ENCODE measurements at places on chromosomes 6 and 20.
A peak's percentile ranks its signal among the peaks of the same experiment; 100 is the strongest.

GRCh38 chr6:34817446-34817845, 25.6 kb downstream of the BLTP3A start:
- no peaks in the 10 kb centered on the region for H3K27me3 ChIP-seq
- peaks cover 8% of the 10 kb centered on the region for H3K4me1 ChIP-seq
- no peaks in the 10 kb centered on the region for H3K36me3 ChIP-seq
- no peak overlapping the region for H3K27ac ChIP-seq
- DNase-seq: no peak

DNA sequence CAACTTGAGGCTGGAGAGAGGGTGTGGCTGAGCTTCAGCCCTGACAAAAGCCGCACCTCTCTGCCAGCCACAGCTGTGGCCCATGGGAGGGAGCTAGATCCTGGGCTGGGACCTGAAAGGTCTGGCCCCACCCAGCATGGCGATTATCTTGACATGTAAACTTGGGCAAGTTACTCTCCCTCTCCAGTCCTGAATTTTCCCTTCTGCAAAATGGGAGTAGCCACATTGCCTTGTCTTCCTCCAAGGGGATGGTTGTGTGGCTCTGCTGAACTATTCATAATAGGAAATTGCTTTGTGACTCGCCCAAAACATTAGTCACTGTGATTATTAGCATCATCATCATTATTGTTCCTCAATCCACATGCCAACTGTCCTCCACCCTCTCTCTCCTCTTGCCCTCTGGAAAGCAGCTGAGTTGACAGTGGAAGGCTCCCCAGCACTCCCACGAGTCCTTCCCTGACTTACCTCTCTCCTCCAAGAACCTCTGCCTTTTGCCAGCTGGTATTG, 23.0 kb upstream of the RBPJL start:
- H3K36me3 ChIP-seq: no peaks in the 10 kb centered on the region
- H3K4me1 ChIP-seq: no peaks in the 10 kb centered on the region
- H3K27ac ChIP-seq: no peak overlapping the region
- H3K27me3 ChIP-seq: peaks cover 17% of the 10 kb centered on the region

GRCh38 chr20:18737140-18737539, 76.4 kb upstream of the SCP2D1 start:
- no peak overlapping the region for H3K4me3 ChIP-seq
- H3K4me1 ChIP-seq: no peaks in the 10 kb centered on the region
- H3K36me3 ChIP-seq: no peaks in the 10 kb centered on the region
- no peak for DNase-seq
- no peaks in the 10 kb centered on the region for H3K27me3 ChIP-seq

DNA sequence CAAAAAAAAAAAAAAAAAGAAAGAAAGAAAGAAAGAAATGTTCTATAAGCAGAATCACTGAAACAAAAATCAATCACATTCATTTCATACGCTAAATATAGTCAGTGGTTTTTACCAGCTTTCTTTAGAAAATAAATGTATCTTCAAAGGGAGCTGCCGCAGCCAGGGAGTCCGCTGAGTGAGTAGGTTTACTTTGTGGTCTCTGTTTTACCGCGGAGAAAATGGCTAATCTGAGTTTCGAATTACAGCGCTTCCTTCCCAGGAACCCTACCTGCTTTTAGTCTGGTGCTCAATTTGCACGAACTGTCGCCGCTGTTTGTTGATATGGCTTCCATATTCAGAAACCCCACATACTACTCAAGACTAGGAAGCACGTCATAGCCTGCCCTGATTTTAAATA, 102.4 kb downstream of the TFAP2A start:
- DNase-seq: no peak
- H3K4me1 ChIP-seq: no peaks in the 10 kb centered on the region
- no peaks in the 10 kb centered on the region for H3K36me3 ChIP-seq
- no peak overlapping the region for H3K4me3 ChIP-seq

GRCh38 chr20:4956200-4956810, 45.0 kb downstream of the SLC23A2 start:
- peaks cover 26% of the 10 kb centered on the region for H3K4me1 ChIP-seq
- no peak overlapping the region for H3K4me3 ChIP-seq
- peaks cover 6% of the 10 kb centered on the region for H3K36me3 ChIP-seq
- no peaks in the 10 kb centered on the region for H3K27me3 ChIP-seq
- no peak for DNase-seq
- no peak overlapping the region for H3K27ac ChIP-seq

GRCh38 chr20:10271494-10272219, 53.0 kb downstream of the SNAP25 start:
- H3K4me1 ChIP-seq: no peaks in the 10 kb centered on the region
- H3K27ac ChIP-seq: no peak overlapping the region
- H3K4me3 ChIP-seq: no peak overlapping the region
- no peaks in the 10 kb centered on the region for H3K36me3 ChIP-seq

GRCh38 chr6:129651291-129651691, 58.7 kb downstream of the ARHGAP18 start:
- no peaks in the 10 kb centered on the region for H3K36me3 ChIP-seq
- H3K27ac ChIP-seq: no peak overlapping the region
- H3K27me3 ChIP-seq: peaks cover 4% of the 10 kb centered on the region

- no peaks in the 10 kb centered on the region for H3K4me1 ChIP-seq
- no peak overlapping the region for H3K27ac ChIP-seq
- H3K36me3 ChIP-seq: no peaks in the 10 kb centered on the region
- H3K27me3 ChIP-seq: peaks cover 3% of the 10 kb centered on the region
Measured at GRCh38 chr6:47000842-47001241, 41.3 kb downstream of the ADGRF1 start.

GRCh38 chr6:56720882-56721281, 78.2 kb upstream of the DST start:
- H3K4me1 ChIP-seq: no peaks in the 10 kb centered on the region
- H3K27me3 ChIP-seq: peaks cover 3% of the 10 kb centered on the region
- no peaks in the 10 kb centered on the region for H3K36me3 ChIP-seq
- H3K27ac ChIP-seq: no peak overlapping the region
- no peak overlapping the region for H3K4me3 ChIP-seq
- no peak for DNase-seq

- no peak overlapping the region for H3K4me3 ChIP-seq
- H3K36me3 ChIP-seq: peaks cover 29% of the 10 kb centered on the region
- H3K4me1 ChIP-seq: peaks cover 39% of the 10 kb centered on the region
- no peaks in the 10 kb centered on the region for H3K27me3 ChIP-seq
- no peak for DNase-seq
Measured at GRCh38 chr20:53606364-53606985, 12.8 kb upstream of the ZNF217 start.

DNA sequence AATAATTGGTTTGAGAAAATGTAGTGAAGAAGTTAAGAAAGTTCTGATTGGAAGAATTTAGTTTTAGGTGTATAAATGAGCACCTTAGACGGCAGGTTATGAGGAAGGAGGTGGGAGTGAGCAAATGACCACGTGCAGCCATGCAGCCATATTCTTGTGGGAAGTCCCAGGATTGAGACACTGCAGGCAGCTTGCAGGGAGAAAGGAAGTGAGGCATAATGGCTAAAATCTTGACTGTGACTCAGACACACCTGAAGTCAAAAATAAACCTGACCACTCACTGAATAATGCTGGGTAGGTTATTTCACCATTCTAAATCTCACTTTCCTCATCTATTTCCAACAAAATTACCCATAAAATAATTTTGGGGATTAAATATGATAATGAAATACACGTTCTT, 16.6 kb downstream of the DSE start:
- H3K4me3 ChIP-seq: no peak overlapping the region
- H3K4me1 ChIP-seq: peaks cover 25% of the 10 kb centered on the region
- H3K36me3 ChIP-seq: no peaks in the 10 kb centered on the region
- no peak overlapping the region for H3K27ac ChIP-seq

DNA sequence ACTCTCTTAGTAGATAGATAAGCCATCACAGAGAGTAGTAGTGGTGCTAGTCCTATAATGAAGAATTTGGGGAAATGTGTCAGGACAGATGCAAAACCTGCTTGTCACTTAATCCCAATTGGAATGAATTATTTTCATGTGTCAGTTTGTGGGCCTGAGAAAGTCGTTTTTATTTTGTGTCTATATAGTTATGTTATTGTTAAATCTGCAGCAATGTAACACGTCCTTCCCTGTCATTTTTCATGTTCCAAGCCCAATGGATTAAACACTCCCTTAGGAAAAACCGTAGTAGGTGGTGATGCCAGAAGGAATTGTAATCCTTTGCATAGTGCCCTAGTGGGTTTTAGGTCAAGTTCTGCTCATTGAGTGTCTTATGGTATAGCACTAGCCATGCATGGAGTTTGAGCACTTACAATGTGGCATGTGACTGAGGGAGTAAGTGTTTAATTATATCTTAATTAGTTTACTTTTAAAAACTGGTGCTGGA, 105.9 kb upstream of the PRSS16 start:
- H3K27me3 ChIP-seq: no peaks in the 10 kb centered on the region
- peaks cover 32% of the 10 kb centered on the region for H3K4me1 ChIP-seq
- DNase-seq: no peak
- H3K36me3 ChIP-seq: peaks cover 18% of the 10 kb centered on the region
- H3K27ac ChIP-seq: peak overlapping the region; percentile 76
- peak overlapping the region; percentile 76 for H3K4me3 ChIP-seq

DNA sequence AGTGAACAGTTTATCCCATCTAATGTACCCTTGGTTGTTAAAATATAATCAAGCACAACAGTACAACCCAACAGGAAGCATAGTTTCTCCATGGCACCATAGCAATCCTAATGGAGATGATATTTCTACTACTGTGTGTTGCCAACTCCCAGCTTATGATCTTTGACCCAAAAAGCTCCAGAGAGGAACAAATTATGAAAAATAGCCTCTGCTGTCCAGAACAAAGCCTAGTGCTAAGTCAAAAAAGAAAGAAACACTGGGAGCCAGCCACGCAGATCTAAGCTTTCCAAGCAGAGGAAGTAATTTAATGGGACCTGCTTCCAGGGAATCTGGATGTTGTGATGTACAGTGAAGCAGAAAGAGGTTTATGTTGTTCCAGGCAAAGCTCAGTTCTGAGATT, 52.2 kb upstream of the TASP1 start:
- peaks cover 2% of the 10 kb centered on the region for H3K4me1 ChIP-seq
- H3K27ac ChIP-seq: no peak overlapping the region
- no peaks in the 10 kb centered on the region for H3K36me3 ChIP-seq
- peaks cover 4% of the 10 kb centered on the region for H3K27me3 ChIP-seq

GRCh38 chr6:2876210-2877056, 26.7 kb downstream of the SERPINB9 start:
- peak overlapping the region; percentile 86 for H3K4me3 ChIP-seq
- no peak for DNase-seq
- peaks cover 65% of the 10 kb centered on the region for H3K4me1 ChIP-seq
- no peaks in the 10 kb centered on the region for H3K27me3 ChIP-seq
- H3K36me3 ChIP-seq: peaks cover 39% of the 10 kb centered on the region

GRCh38 chr6:151056230-151056907, 183.4 kb upstream of the AKAP12 start:
- no peak for DNase-seq
- peaks cover 2% of the 10 kb centered on the region for H3K4me1 ChIP-seq
- peaks cover 15% of the 10 kb centered on the region for H3K36me3 ChIP-seq
- H3K27me3 ChIP-seq: no peaks in the 10 kb centered on the region
- no peak overlapping the region for H3K4me3 ChIP-seq
- no peak overlapping the region for H3K27ac ChIP-seq

DNA sequence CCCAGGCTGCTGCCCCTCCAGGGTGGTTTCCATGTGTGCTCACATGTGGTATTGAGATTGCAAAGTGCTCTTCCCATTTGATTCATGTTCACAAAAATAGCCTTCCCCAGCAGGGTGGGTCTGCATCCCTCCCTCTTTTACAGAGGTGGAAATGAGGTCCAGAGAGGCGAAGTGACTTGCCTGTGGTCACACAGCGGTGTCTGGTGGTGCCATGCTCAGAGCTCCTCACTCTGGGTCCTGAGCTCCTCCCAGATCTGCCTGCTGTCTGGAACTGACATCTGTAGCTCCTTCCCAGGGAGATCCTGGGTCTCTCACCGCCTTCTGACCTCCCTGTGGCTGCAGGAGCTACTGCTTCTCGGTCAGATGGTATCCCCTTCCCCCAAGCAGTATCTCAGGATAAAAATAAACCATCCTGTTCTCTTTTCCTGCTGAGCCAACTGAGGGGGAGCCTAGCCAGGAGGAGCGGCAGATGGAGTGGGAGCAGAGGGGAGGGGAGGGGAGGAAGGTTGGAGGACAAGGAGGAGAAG, 11.9 kb downstream of the CD40 start:
- peaks cover 2% of the 10 kb centered on the region for H3K4me1 ChIP-seq
- H3K27ac ChIP-seq: no peak overlapping the region
- DNase-seq: no peak
- H3K36me3 ChIP-seq: no peaks in the 10 kb centered on the region

All from activated T-helper 2 cell treated with anti-CD3 and anti-CD28 coated beads, Interferon-gamma antibody, Interleukin-2, Interleukin-4, amounts not matched to agents 10 μg/mL and 5 μg/mL and 100 μg/mL, durations not matched to agents 14 hours and 24 hours and 36 hours (primary cell).